ENCODE measurements at places on chromosomes 1 and 21.

- no peaks in the 10 kb centered on the region for H3K36me3 ChIP-seq
- no peak for DNase-seq
- H3K27me3 ChIP-seq: no peaks in the 10 kb centered on the region
- H3K27ac ChIP-seq: no peak overlapping the region
These were observed 136.5 kb downstream of the ZZZ3 start for GRCh38 chr1:77545970-77546369.

- H3K4me1 ChIP-seq: peaks cover 7% of the 10 kb centered on the region
- peak within 1 kb of the TSS; percentile 85 for H3K4me3 ChIP-seq
- peak; percentile 91 for DNase-seq
- H3K27me3 ChIP-seq: no peaks in the 10 kb centered on the region
These were observed at the start of gene RRP1 for GRCh38 chr21:43789276-43790009. RRP1 (plus strand) TSS chr21:43789577; CDS start chr21:43789630, 53 bp downstream.

- DNase-seq: peak; percentile 86
- H3K27ac ChIP-seq: peak overlapping the region; percentile 57
- H3K4me1 ChIP-seq: peaks cover 6% of the 10 kb centered on the region
- no peaks in the 10 kb centered on the region for H3K36me3 ChIP-seq
- no peak overlapping the region for H3K4me3 ChIP-seq
- no peaks in the 10 kb centered on the region for H3K27me3 ChIP-seq
These were observed 32.2 kb upstream of the HNRNPU start for GRCh38 chr1:244896550-244896949.

- no peaks in the 10 kb centered on the region for H3K27me3 ChIP-seq
- no peak overlapping the region for H3K4me3 ChIP-seq
- no peaks in the 10 kb centered on the region for H3K4me1 ChIP-seq
- H3K36me3 ChIP-seq: no peaks in the 10 kb centered on the region
- peak; percentile 19 for DNase-seq
These were observed 827.0 kb upstream of the ADAMTS5 start for GRCh38 chr21:27793901-27794300.
